GM18507 (cell line): ENCODE measurements at places on chromosomes 11 and 22.

- no peak for DNase-seq
Measured at GRCh38 chr11:79150966-79151365, 289.9 kb downstream of the TENM4 start.

GRCh38 chr11:14342906-14343305 lies 16.1 kb downstream of the RRAS2 start:
- no peak for DNase-seq

GRCh38 chr22:24801901-24802465 lies 4.0 kb upstream of the SGSM1 start:
- DNase-seq, result no peak

DNA sequence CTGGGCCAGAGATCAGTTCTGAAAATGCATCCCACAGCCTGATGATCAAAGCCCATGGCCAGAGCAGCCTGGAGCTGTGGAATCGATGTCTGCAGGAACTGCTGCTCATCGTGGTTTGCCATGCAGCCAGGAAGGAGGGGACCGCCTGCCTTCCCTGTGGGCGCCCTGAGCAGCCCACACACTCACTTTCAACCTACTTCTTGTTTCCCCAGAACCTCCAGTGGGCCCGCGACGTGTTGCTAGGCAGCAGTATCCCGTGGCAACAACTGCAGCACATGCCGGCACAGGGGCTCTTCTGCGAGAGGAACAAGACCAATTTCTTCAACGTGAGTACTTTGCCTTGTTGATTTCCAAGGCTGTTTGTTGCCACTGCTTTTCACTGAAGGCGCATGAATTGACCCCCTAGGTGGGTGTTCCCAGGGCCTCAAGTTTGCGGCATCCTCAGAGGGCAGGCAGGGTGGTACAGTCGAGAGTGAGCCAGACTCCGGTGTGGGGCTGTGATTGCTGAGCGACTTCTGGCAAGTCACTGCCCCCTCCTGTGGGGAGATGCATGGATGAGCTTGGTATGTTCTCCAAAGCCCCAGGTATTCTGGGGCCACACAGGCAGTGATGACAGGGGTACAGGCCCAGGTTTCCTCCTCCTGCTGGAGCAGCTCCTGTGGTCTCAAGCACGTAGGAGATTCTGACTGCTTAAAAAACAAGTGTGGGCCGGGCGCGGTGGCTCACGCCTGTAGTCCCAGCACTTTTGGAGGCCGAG lies 47.0 kb upstream of the SUSD2 start:
- DNase-seq, result no peak

DNA sequence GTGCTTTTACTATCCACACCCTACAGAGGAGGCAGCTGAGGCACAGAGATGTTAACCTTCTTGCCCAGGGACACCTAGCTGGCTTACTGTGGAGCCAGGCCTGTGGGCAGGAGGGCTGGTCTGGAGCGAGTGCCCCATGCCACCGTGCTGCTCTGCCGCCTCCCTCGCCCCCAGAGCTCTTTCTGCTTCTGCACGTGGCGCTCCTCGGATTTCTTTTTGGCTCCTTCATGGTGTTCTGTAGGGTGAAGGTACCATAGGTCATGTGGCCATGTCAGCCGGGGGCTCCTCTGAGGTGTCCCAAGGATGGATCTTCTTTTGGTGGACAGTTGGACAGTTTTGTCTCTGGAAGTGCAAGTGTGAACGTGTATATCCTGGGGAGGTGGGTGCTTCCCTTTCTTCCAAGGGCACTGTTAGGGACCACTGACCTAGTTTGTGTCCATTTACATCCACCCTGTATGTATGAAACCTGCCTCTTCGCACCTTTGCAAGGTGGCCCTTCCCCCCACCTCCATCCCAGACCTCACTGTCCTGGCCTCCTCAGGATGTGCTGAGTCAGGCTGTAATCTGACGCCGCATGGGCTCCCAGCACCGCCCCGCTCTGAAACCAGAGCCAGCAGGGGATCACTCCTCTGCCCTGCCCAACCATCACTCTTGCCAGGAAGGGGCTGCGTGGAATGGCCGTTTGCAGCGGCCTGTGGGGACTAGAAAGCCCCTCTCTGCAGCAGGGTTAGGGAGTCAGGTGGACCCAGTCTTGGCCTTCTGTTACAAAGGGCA lies 31.7 kb downstream of the POLR3H start:
- DNase-seq, result no peak

DNA sequence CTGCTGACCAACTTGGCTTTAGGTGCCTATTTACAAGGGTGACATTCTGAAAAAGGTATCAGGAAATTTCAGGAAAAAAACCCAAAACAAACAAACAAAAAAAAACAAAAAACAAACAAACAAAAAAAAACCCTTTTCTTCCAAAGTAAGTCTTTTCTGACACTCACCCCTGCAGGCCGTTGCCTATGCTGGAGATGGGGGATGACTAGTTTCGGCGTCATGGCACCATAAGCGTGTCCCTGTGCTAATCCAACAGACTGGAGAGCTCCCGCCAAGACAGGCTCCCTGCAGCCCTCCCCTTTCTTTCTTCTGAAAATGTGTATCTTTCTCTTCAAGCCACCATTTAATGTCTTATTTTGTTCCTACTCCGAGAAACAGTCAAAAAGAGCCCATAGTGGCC lies 13.7 kb downstream of the VSIG10L2 start:
- DNase-seq, result no peak

DNA sequence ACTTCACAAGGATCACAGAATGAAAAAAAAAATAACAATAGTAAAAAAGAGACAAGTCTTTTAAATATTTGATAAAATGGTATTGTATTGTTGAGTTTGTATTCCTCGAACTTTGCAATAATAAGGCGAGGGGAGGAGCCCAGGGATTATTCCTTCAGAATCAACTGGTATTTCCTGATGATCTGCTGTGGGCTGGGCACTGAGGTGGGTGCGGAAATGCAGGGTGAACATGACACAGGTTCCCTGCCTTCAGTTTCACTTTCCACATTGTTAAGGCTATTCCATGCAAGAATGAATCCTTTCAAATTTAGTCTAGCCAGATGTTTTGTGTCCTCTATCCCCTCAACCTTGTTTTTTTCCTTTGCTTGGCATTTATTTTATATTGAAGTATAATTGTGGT lies 2.1 kb upstream of the EIF3M start:
- DNase-seq, result no peak
